ENCODE measurements at places on chromosomes 1 and 21.

DNA sequence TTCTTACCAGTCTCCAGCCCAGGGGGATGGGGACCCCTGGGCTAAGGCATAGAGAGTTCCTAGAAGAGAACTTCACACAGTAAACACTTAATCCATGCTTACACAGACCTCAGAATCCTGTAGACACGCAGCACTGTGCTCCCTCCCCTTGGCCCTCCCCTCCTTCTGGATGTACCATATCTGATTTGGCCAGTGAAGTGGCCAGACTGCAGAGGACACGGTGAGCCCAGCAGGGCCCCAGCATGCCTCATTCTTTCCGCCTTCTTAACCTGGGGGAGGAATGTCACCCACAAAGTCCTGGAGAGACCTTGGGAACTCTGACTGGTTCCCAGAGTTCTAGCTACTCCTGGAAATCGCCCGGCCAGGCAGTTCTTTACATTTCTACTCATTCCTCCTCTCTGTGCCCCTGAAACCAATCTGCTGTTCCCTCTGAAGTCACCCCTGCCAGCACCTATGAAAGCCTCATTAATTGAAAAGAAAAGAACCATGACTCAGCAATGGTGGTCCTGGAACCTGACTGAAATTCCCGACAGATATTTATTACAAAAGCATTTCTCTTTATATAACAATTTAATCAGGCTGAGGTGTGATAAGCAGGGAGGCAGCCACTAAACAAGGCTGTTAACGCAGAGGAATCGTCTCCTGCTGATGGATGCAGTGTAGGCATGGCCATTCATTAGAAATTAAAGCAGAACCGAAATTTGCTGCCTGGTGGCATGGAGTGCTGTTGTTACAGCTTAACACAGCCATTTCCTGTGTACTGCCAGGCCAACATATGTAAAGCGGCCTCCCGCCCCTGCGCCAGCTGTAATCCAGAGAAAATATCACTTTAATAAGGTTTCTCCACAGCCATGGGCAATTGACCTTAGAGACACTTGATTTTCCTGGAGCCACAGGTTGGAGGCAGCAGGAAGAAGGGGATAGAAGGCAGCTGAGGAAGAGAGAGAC is 74.6 kb upstream of the KCND3 start:
- no peak for DNase-seq

DNA sequence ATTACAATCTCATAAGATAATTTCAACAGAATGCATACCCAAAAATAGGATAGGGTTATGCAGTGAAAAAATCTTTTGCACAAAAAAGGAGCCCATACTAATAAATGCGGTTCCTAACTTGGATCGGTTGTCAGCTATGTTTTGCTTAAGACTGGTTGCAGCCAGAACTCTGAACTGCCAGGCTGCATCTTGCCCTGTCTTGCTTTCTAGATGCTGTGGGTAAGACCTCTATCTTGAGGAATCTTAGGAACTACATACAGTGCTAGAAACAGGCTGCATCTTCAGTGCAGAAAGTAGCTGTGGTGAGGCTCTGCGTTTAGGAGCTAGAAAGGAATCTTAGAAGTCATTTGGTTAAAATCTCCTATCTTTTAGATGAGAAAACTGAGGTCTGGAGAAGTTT is 45.6 kb upstream of the PLA2G4A start:
- no peak for DNase-seq

- DNase-seq = no peak
Measured at GRCh38 chr21:41148798-41149197, 19.2 kb upstream of the BACE2 start.

DNA sequence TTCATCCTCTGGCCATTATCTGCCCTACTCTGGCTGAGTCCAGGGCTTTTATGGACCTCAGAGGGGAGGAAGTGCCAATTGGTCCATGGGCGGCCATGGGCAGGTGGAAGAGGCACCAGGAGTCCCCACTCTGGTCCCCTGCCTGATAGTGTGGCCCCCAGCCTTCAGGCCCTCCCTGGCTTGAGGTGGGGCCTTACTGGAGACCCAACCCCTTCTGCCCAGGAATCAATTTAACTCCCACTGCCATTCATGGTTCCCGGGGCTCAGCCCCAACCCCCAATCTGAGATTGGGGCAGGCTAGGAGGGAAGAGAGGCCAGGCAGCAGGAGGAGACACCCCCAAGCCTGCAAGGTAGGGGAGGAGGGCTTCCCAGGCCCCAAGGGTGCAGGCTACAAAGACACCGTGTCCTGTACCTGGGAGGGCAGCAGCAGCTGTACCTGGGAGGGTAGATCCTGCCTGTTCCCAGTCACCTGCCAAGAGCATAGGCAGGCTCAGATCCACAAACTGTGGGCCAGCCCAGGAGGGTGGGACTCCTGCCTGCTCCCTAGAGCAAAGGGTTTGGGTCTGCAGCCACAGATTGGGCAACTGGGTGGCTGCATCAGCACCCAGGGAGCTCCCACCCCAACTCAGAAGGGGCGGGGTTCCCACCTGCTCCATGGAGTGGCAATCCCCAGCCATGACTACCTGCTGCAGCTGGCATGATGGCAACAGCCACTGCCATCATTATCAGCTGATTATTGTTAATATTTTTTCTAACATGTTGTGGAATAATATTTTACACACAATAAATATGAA is 1044.1 kb upstream of the B3GALT2 start:
- no peak for DNase-seq

- no peak for DNase-seq
Measured at GRCh38 chr1:247288341-247288740, 32.5 kb downstream of the VN1R5 start.

DNA sequence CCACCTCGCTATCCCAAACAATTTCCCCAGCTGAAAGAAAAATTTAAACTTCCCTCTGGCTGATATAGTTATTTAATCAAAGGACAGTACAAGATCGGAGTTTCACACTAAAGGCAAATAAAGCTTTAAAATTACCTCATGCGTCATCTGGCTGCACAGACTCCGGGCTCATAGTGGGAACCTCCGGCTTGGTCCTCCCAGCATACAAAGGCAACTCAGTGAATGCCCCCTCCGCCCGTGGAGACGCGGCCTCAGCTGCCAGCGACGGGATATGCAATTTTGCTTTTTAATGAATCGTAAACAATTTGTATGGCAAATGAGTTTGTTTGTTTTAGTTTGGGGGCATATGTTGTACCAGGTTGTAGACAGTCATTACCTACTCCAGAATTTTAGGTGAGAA is 214.6 kb upstream of the NFIA start:
- DNase-seq = no peak

DNA sequence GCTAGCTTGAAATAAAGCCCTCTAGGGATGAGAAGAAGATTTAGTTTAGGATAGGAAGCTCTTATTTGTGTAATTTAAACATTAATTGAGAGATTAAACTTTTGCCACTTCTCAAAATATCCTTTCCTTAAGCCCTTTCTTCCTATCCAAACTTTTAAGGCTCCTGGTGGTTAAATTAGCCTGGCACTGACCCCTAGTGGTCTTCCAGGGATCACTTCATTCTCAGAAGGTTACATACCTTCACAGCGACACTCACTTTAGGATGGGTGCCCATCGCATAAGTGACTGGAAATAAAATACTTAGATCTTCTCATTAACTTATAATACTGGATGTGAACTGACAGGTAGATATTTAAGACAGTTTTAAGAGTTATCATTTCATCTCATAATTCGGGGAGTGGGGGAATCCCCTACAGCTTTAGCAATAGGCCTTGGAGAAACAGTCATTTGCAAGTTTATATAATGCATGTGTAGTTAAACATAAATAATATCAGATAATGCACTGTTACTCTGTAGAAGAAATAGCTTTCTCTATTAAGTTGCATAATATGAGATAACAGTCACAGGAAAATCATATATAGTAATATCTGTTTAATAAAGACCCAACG is 7.4 kb downstream of the LHX9 start:
- DNase-seq = no peak

DNA sequence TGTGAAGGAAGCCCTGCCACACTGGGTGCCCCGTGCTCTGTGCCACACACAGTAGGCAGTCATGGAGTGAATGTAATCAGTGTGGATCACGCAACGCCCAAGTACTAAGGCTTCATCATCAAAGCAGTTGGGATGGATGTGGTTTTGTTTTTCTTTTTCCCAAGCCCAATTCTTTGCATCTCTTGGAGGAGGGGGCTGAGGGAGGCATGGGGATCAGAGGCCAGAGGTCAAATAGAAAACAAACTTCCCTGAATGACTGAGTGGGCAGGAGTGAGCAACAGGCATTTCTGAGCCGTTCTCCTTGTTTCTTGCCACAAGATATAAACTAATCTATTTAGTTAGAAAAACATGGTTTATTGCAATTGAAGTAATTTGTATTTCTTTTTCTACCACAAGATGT is 85.3 kb downstream of the TRABD2B start:
- no peak for DNase-seq

DNA sequence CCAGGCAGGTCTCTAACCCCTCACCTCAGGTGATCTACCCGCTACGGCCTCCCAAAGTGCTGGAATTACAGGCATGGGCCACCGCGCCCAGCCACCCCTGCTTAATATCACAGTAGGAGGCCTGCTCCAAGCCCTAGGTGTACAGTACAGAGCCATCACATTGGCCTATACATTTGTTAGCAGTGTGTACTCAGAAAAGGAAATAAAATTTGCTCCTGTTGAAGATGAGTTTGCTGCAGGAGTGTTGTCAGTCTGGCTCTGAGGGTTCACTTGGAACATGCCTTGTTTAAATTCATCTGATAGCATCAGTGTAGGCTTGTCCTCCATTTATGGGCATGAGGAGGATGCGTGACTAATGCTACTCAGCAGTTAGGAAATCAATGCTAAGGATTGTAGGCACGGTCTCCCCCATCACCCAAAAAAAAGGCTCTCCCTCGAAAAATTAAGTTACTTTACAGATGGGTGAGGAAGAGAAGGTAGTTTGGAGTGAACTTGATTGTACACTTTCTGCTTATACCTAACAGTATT is 4.6 kb upstream of the ENAH start:
- DNase-seq = no peak

Data from stimulated activated CD4-positive, alpha-beta T cell treated with anti-CD3 and anti-CD28 coated beads, TNF-alpha, amount 100 ng/mL, for 48 hours (primary cell).